ENCODE measurements at places on chromosomes 11 and 22.

DNA sequence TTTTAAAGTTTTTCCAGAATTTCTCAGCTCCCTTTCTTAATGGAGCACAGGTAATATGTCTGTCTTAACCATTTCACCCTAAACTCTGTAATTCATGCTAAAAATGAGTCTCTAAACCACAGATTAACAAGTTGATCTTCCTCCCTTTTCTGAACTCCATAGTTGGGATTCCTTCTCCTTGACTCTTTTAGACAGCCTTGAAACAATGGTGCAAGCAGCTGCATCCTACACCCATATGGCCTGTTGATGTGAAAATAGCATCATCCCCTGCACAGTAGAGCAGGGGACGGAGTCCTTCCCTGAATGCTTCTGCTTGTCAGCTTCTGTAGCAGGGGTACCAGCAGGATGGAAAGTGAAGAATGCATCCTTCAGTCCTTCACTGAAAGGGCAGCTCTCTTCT lies 192.8 kb upstream of the SORL1-AS1 start:
- DNase-seq, result no peak

DNA sequence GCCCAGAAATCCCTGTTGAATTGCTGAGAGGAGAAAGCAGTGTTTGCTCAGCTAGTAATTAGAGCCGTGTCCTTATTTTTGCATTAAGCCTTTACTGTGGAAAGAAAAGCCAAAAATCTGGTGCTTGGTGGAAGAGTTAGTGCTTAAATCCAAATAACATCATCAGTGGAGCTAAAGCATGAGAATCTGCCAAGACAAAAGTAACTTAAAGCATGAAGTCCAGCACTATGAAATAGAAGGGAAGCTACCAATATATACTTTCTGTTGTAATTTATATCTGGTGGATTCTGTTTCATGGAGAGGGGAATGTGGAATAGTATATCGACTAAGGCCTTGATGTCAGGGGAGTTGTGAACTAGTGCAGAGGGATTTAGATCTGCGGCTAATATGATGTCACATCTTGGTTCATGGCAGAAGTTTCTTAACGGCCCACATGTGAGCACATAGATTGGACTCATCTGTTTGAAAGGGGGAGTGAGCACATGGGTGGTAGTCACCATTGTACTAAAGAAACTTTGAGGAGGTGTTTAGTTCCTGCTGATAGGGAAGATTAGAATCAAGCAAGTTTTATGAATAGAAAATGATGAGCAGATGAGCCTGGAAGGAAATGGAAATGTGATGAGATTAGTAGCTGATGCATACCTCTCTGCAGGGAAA lies 224.4 kb upstream of the MTNR1B start:
- no peak for DNase-seq

GRCh38 chr11:111632516-111633220 lies 30.4 kb downstream of the SIK2 start:
- no peak for DNase-seq

DNA sequence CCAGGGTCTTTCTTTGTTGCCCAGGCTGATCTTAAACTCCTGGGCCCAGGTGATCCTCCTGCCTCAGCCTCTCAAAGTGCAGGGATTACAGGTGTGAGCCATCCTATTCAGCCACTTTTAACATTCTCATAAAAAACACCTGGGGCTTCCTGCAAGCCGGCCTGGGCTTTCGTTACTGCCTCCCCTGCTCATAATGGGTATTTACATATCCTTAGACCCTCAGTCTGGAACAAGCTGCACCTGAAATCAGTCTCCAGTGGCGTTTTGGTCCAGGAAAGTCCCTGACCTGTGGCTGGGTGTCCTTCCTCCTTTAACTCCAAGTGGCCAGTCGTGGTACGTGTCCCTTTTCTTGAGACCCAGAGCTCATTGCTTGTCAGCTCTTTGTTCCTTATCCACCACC lies 320.7 kb downstream of the TMEM135 start:
- DNase-seq, result no peak
